ENCODE measurements at places on chromosomes 2 and 18.
A peak's percentile ranks its signal among the peaks of the same experiment; 100 is the strongest.

DNA sequence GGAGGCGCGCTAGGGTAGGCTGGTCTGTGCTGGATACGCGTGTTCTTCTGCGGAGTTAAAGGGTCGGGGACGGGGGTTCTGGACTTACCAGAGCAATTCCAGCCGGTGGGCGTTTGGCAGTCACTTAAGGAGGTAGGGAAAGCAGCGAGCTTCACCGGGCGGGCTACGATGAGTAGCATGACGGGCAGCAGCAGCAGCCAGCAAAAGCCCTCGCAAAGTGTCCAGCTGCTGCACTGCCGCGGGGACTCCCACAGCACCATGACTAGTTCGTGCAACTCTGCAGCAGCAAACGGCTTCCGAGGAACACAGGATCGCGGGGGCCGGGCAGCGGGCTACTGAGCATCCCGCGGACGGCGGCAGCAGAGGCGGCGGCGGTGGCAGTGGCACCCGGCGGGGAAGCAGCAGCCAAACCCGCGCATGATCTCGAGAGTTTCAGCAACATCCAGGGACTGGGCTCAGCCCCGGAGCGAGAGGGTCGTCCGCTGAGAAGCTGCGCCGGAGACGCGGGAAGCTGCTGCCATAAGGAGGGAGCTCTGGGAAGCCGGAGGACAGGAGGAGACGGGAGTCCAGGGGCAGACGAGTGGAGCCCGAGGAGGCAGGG lies 368 bp downstream of the TMEFF2 start:
- DNase-seq = no peak

DNA sequence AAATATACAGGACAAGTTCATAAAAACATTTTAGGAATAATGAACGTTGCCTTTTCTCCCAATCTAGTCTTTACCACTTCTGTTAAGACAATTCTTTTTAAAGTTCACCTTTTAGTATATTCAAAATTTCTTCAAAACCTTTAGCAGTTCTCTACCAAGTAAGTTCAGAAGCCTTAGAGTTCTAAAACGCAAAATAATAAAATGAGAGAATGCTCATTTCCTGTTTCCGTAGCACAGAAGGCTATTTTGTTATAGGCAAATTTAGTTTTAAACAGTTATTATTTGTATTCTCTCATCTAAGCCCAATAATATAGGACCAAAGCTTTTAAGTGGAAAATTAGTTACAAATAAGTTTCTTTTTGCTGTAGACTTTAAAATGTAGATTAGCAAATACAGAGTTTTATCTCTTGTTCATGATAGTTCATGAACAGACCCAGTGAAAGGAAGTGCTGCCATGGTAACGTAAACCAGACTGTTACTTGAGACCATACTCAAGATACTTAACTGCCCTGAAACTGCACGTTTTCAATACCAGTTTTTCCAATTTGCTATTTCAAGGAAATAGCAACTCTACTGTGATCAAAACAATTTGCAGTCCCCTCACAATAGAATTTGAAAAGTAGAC lies 173.1 kb upstream of the STON1 start:
- DNase-seq = peak; percentile 20

- no peak for DNase-seq
These were observed 18.7 kb upstream of the TMBIM1 start for GRCh38 chr2:218310853-218311540.

DNA sequence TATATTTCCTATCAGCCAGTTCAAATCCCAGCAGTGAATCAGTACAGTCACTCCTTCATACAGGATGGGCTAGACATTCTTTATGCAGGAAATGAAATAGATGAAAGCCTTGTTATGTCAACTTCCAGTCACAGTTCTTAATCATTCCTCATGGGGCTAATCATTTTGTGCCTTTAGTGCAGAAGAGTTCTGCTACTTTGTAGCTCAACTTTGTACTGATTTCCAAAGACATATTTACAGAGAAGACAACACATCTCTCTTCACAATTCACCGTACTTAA lies 593.9 kb upstream of the NETO1 start:
- no peak for DNase-seq

DNA sequence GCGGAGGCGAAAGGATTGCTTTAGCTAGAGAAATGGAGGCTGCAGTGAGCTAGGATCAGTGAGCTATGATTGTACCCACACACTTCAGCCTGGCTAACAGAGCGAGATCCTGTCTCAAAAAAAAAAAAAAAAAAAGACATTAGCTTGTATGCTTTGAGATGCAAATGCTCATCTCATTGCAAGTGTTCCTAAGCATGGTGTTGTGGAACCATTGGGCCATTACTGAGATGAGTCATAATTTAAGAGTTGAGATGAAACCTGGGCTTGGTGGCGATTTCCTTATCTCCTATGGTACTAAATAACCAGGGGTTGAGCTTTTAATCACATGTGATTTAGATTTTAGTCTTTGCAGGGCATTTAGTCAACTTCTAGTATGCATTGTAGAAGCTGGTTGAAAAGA lies 2.2 kb downstream of the PLEKHA3 start:
- no peak for DNase-seq

DNA sequence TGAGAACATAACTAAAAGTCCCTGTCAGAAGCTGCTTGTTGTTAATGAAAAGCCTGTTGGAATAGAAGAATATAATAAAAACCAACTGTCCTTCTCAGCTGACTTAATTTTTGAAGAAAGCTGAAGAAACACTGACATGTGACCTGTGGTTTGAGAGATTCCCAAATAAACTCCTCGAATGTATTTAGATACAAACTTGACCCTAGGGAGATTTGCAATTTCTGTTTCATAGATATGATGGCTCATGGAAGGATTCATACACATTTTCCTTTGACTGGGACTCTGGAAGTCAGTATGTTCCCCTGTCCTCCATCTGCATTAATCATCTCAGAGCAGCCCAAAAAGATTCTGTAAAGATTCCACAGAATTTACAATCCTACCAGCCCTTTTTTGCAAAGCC lies 195.1 kb downstream of the TMEM247 start:
- DNase-seq = no peak

- no peak for DNase-seq
These were observed 37.7 kb upstream of the NEMP2 start for GRCh38 chr2:190572246-190572645.

DNA sequence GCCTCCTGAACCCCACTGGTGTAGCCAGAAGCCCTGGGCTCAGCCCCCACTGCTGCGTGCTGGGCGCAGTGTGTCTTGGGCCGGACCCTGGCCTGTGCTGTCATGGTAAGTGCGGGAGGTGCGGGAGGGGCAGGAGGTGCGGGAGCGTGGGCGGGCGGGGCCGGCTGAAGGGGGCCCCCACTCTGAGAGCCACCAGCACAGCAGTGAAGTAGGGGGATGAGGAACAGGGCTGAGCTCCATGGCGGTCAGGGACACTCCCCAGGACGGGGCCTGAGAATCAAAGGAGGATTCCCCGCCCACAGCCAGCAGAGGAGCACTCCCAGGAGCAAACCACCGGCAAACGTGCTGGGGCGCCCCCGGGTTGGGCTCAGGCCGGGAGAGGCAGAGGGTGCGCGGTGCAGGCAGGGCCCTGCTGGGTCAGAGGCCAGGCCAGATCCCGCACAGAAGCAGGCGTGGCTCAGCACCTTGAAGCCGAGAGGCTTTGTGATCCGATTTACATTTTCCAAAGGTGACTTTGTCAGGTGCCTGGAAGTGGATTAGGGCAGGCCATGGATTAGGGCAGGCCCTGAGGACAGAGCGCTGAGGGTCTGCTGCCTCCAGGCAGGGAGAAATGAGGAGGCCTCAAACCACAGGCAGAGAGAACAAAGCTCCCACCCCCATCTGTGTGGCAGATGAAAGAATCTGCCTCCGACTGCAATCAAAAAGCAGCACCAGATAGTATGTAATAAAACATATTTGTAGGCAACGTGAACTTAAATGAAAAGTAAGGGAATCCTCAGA lies 152.0 kb upstream of the RAB6C start:
- no peak for DNase-seq

DNA sequence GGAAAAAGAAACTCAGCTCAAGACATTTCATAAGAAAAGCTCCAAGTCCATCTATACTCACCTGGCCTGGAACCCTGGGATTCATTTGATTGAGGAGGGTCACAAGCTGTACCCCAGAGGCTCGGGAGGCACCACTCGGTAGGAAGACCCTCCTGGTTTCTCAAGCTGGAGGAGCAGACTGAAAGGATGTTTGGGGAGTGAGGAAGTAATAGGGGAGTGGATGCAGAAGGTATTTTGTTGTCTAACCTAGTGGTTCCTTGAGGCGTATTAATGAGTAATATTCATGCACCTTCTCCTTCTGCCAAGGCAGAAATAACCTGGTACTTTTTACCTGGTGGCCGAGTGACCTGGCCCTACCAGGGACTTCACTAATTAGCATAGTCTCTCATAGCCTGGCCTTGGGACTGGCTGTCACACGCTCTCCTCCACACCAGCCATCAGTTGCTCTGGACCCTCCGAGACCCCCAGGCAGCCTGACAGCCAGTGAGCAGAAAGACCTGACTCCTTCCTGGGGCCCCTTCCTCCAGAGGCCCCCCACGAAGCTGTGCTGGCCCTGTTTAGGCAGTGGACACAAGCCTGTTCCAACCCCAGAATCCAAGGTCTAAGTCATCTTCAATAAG lies 161.4 kb downstream of the BCL2 start:
- no peak for DNase-seq

DNA sequence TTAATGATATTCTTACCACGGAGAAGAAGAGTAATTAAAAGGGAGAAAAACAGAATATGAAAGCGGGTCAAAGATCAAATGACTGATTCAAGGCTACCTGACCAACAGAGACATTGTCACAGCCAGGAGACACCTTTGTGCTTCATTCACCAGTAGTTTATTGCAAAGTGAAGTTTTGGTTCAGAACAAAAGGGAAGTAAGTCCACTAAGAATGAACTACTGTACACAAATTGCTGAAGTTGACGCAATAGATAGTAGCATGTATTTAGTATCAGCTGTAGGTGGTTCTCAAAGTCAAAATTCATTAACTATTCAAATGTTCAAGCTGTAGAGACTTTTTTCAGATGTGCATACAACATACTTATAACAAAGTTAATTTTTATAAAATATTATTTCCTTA lies 64.7 kb upstream of the COX7A2L start:
- DNase-seq = no peak

GRCh38 chr2:62663920-62664795 lies 41.4 kb upstream of the EHBP1 start:
- DNase-seq = no peak

DNA sequence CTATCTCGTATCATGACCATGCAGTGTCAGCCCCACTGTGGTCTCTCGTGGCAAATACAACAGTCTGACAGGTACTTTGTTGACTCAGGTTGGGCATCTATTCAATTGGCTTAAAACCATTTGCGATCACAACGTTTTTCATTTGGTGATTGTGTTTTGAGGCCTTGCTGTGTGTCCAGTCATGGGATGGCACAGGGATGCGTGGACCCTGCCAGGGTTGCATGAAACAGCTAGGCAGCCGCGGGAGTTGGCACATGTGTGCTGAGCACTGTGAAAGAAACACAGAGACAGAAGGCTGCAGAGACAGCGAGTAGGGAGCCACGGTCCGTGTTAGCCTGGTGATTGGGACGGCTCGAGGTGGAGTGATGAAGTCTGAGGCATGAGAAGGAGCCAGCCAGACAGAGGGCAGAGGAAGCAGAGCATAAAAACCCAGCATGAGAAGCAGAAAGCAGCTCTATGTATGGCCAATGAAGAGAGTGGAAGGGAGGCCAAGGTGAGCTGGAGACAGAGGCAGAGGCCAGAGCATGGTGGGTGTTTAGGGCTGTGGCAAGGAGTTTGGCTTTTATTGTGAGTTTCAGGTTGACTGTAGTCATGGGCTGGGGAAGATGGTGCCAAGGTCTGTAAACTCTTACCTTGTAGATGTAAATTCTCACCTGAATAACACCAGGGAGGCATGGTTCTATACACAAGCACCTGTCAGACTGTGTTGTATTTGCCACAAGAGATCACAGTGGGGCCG lies 31.8 kb upstream of the IL1R1 start:
- DNase-seq = no peak

DNA sequence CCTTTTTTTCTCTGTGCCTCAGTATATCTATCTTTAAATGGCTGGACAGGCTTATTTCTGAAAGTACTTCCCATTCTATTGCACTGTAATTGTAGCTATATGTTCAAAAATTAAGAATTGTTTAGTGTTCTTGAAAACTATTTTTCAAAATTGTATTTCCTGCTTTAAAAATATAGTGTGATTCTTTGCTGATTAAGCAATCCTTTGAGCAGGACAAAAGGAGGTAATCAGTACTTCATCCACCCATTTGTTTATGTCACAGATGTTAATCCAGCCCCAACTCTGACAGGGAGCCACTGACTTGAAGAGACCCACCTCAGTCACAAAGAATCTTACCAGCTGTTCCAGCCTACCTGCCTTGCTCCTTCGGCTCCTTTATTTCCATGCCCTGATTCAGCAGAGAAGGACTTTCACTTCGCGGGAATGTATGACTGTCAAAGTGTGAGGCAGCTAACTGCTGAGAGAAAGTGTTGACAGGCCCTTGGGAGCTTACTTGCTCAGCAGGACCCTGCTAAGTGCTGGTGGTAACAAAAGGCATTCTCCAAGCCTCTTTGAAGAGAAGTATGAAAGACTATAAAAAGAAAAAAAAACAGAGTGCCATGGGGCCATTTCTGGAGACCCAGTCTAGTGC lies 393.3 kb upstream of the CYRIA start:
- DNase-seq = no peak

DNA sequence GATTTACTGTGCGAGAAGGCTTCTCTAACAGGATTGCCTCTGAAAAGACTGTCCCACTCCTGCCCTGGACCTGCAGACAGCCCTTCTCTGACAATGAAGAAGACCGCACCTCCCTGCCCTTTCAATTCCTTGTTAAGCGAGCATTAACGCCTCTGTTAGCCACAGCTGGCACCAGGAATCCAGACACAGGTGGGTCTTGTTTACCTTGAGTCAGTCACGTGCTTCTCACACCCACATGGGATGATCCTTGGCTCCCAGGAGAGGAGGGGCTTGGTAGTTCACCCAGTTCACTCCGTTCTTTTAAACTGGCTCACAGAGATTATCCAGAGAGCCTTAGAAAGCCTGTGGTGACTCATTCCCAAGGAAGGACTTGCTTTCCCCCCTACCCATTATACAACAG lies 410.5 kb upstream of the MEIS1 start:
- DNase-seq = no peak

DNA sequence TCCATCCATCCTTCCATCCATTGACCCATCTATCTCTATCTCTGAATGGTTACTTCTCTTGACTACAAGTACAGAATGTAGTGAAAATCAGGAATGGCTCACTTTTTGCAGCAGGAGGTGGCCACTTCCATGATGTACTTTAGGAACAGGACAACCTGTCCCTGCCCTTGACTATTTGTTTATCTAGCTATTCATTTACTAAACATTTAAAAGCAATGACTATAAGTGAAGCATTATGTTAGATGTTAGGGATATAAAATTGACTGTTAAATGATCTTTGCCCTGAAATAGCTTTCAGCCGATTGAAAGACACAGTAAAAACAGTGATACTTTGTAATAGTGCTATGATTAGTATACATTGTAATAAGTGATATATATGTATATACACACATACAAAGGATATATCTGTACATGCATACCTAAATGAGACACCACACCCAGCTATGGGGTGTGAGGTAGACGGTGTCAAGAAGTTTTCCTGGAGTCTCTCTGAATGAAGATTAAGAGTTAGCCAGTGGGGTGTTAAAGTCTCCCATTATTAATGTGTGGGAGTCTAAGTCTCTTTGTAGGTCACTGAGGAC lies 68.5 kb downstream of the C18orf54 start:
- no peak for DNase-seq

GRCh38 chr2:893311-893710 lies 57.3 kb upstream of the SNTG2 start:
- no peak for DNase-seq
